ENCODE measurements at places on chromosomes 5 and 9.
A peak's percentile ranks its signal among the peaks of the same experiment; 100 is the strongest.

GRCh38 chr9:133188006-133188842 is 20.8 kb downstream of the OBP2B start:
- DNase-seq, result peak; percentile 63

DNA sequence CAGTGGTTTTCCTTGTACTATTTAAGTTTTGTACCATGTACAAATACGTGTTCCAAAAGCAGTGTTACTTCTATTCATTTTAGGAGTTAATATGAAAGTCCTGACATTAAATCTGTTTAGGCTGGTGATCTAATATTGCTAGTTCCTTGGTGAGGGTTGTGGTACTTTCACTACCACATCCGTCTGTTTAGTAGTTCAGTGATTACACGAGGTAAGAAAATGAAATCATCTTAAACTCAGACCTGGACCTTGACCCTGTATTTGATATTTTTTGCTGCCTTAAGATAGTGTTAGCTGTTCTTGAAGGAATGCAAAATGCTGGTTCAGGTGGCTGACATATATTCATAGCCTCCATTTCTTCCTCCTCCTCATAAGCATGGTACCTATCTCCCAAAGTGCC is 50.3 kb downstream of the MTAP start:
- peak; percentile 43 for DNase-seq

DNA sequence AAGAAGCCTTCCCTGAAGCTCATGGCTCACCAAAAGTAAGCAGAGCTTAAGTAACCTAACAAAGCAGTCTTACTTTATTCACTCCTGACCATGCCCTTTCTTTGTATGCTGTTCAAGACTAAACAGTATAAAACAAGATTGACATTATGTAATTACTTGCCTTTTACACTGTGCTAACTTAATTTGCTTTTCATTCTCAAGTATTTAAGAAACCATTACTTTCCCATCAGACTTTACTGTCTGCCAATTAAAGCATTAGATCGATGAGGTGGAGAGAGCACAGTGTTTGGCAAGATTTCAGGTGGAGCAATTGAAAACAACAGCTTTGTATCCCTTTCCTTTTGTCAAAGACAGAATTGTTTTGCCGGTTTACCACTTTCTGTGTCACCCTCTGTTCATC is 98.2 kb downstream of the RORB start:
- DNase-seq, result no peak

DNA sequence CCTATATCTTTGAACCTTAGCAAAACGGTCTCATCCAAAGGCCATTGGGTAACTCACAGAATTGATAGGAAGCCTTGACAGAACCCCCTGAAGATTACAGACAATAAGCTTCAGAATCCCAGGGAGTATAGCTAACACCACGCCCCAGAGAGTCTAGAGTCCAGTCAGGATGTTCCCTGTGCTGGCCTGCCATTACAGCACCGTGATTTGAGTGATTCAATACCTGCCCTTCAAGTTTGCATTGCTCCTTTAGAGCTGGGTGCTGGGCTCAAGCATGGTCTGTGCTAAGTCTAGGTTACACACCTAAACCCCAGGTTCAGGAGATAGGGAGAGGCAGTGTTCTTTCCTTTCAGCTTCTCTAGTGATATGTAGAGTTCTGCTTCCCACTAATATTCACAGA is 90.5 kb downstream of the RASEF start:
- no peak for DNase-seq

GRCh38 chr5:10411336-10411735 is 30.3 kb upstream of the ROPN1L start:
- DNase-seq, result no peak

Data from activated CD4-positive, alpha-beta T cell treated with anti-CD3 and anti-CD28 coated beads, Interleukin-2, amount 10 ng/mL, durations not matched to agents 24 days and 14 days (primary cell).